ENCODE measurements at places on chromosomes 7 and 10.

GRCh38 chr7:36468370-36469101, 78.9 kb downstream of the ANLN start:
- no peak for DNase-seq

DNA sequence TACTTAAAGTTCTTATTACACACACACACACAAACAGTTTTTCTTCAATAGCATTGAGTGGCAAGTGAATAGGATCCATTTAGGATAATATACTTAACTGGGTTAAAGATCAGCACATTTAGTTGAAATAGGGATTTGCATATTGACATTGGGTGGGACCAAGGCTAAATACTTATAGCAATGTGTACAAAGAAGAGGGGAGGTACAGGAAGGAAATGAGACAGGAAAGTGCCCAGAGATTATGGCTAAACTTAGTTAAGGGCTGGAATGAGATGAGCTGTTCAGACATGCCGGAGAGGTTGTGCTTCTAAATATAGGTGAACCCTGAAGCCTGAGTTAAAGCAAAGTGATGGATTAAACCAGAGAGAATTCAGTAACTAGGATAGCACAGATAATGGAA, 95.1 kb downstream of the LSMEM1 start:
- DNase-seq, result no peak

GRCh38 chr7:149130572-149131198, 4.6 kb upstream of the ZNF425 start:
- no peak for DNase-seq

DNA sequence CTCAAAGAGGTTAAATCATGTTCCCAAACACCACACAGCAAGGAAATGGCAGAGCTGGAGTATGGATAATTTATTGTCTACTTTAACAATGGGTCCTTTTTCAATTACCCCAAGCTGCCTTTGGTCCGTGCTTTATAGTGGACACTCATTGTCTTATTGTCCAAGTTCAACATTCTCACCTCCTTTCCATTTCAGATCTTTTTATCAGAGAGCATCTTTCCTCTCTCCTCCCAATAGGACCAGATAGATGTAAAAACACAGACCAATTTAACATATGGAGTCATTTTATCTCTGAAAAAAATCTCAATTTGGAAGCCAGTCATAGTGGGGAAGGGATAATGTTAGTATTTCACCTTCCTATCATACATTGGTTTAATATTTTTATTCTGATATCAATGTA, 83.5 kb upstream of the WAC start:
- DNase-seq, result no peak

GRCh38 chr7:13829914-13830900, 159.3 kb downstream of the ETV1 start:
- no peak for DNase-seq

- peak; percentile 32 for DNase-seq
Observed at GRCh38 chr7:2720024-2720423, 32.0 kb downstream of the AMZ1 start.

DNA sequence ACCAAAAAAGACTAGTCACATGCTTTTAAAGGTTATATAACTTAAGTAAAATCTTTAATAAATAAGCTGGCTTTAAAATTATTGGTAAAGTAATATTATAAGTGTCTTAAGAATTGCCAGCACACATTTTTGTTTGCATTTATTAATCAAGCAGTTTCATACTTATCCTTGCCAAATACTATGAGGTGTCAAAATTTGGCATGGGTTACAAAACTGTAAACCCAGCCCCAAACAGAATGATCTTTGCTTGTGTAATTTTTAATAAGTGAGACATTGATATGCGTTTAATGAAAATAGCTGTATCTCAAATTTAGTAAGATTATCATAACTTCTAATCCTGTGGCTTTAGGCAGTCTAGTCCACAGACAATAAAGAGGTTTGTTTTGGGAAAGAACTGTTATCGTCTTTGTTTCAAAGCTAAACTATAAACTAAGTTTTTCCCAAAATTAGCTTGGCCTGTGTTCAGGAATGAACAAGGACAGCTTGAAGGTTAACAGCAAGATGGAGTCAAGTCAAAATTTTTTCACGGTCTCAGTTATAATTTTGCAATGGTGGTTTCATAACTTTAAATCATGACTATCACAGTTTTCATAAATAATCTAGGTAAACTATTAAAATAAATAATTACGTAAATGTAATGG, 72.8 kb downstream of the ST8SIA6 start:
- no peak for DNase-seq

GRCh38 chr7:84857336-84857735, 329.5 kb downstream of the SEMA3D start:
- DNase-seq, result no peak

DNA sequence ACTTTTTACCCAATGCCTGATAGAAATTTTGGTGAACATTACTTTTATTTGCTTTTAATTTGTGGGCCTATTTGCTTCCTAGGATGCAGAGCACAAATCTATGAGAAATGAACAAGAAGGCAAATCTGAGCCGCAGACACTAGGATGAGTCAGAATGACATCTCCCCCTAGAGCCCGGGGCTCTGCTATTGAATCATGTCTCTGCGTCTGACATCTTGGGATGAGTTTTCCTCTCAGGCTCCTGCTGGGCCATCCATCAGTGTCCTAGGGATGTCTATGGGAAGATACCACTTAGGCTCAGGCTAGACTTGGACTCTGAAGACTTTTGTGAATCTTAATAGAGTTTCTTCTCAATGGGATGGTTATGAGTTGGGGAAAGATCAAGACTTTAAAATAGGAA, 157.3 kb upstream of the MTPN start:
- DNase-seq, result no peak

- DNase-seq, result no peak
Observed at GRCh38 chr10:77441353-77442166, 196.0 kb downstream of the KCNMA1 start.

- no peak for DNase-seq
Observed at GRCh38 chr10:3486346-3487065, 298.5 kb downstream of the KLF6 start.

DNA sequence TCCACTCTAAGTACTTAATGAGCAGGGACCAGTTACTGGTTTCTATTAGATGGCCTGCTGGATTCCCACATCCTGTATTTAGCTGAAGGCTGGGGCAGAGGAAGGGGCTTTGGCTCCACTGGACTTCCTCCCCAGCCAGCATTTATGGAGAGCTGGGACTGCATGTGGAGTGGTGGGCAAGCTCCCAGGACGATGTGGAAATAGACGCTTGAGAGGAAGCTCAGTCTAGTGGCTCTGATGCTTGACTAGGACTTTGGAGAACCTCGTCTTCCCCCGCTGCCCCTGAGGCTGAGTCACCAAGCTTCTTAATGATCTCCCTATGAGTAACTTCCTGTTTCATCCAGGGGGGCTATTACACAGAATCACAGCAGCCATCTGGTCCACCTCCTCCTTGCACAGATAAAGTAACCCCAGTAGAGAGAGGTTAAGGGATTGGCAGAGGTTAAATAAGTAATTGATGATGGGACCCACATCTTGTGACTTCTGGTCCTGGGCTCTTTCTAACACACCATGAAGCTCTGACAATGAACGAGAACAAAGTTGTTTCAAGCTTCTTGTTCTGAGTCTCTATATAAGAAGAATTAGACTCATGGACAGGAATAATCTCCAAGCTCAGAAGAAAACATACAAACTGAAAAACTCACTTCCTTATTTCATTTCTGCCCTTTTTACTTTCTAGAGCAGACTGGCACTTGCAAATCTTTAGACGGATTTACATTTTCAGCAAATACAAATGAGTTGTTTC, 126.2 kb downstream of the PRPF18 start:
- peak; percentile 31 for DNase-seq

Measured in CD8-positive, alpha-beta T cell (primary cell).